ENCODE measurements at places on chromosomes 3 and 15.

GRCh38 chr3:129001101-129001805 is at the start of gene EFCC1:
Gene EFCC1, plus strand, starts transcription at chr3:129001304. Its CDS starts 325 bp downstream, at chr3:129001629.
- DNase-seq, result no peak
- peak within 1 kb of the TSS; percentile 43 for H3K4me3 ChIP-seq
- no peaks in the 10 kb centered on the region for H3K36me3 ChIP-seq
- peaks cover 55% of the 10 kb centered on the region for H3K27me3 ChIP-seq

DNA sequence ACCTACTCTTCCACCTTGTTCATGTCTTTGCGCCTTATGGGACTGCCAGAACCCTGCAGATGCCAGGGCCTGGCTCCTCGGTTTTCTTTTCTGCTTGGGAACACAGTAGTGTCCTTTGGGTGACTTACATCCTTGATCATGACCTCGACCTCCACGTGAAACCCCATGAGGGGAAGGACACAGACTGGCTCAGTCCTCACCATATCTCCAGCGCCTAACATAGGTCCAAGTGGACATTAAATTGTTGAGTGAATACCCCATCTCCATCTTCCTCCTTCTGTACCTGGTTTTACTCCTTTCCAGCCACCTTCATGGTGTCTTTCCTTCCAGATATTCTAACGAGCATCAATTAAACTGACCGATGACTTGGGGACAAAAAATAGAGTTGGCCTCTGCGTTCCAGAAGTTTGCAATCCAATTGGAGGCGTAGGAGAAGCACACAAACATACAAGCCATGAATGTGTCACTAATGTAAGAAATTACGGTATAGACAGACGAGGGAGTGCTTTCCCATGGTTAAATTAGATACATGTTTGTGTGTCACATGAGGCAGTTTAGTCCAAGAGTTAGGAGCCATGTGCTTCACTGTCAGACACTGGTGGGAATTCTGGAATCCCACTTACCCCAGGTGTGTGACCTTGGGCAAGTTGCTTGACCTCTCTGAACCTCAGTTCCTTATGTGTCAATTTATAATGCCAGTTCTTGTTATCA is 907 bp upstream of the HERC1 start:
- DNase-seq, result no peak
- no peaks in the 10 kb centered on the region for H3K36me3 ChIP-seq
- H3K27ac ChIP-seq, result peak overlapping the region; percentile 64
- H3K4me3 ChIP-seq, result peak overlapping the region; percentile 78
- H3K27me3 ChIP-seq, result no peaks in the 10 kb centered on the region

DNA sequence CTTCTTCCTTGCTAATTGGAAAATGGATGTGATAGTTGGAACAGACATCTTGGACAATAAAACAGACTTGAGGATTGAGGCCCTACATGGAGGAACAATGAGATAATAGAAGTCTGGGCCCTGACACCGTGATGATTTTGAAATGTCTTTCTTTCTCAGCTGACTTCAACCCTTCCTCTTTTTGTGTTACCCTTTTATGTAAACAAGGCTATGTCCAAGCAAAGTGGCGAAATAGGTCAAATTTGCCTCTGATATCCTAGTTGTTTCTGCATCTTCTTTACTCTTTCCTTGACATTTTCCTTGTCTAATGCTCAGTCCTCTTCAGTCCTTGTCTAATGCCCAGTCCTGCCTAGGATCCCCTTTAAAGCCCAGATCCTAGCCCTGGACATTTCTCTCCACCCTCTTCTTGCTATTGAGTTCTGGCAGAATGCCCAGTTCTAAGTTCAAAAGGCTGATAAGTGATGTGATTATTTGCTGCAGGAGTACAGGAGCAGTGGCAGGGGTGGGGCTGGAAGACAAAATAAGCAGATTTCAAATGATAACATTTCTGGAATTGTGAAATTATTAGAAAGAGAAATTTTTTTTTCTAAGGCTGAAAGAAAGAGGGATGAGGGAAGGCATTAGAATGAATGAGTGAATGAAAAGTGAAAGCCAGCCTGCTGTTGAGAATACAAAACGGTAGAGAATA is 6.5 kb upstream of the VPS8 start:
- no peaks in the 10 kb centered on the region for H3K36me3 ChIP-seq
- H3K27ac ChIP-seq, result no peak overlapping the region
- no peak for DNase-seq
- no peak overlapping the region for H3K4me3 ChIP-seq

DNA sequence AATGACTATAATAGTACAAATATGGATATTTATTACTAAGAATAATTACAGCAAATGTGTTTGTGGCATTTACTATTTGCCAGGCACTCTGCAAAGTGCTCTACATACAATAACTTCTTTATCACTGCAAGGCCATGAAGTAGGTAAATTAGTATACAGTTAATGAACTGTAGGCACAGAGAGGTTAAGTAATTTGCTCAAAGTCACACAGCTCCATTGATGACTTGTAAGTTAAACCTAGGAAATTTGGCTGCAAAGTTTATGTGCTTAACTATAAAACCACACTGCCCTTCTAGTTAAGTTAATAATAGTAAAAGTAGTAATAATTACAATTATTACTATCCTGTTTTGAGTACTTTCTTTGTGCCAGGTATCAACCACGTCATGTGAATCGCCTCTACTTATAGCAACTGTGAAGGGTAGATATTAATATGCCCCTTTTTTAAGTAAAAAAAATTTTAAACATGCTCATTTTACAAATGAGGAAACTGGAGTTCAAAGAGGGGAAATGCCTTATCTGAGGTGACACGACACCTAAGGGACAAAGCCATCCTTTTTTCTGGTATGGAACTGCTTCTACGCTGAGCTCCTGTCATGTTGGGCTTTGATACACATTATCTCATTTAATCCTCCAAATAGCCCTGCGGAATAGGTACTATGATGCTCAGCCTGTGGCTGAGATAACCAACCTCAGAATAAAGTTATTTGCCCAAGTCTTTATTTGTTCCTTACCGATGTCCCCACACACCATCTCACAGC is 8.5 kb downstream of the BHLHE40 start:
- no peak for DNase-seq
- H3K27me3 ChIP-seq, result no peaks in the 10 kb centered on the region
- peak overlapping the region; percentile 98 for H3K27ac ChIP-seq
- H3K4me3 ChIP-seq, result peak overlapping the region; percentile 54

GRCh38 chr3:191263365-191263764 is 64.3 kb downstream of the OSTN start:
- H3K4me3 ChIP-seq, result no peak overlapping the region
- DNase-seq, result no peak
- H3K4me1 ChIP-seq, result peaks cover 6% of the 10 kb centered on the region
- H3K36me3 ChIP-seq, result no peaks in the 10 kb centered on the region
- H3K27ac ChIP-seq, result no peak overlapping the region
- no peaks in the 10 kb centered on the region for H3K27me3 ChIP-seq

- peaks cover 27% of the 10 kb centered on the region for H3K36me3 ChIP-seq
- no peak overlapping the region for H3K4me3 ChIP-seq
- no peaks in the 10 kb centered on the region for H3K27me3 ChIP-seq
- H3K27ac ChIP-seq, result peak overlapping the region; percentile 64
Measured at GRCh38 chr3:58425782-58426181, 7.8 kb downstream of the PDHB start.

DNA sequence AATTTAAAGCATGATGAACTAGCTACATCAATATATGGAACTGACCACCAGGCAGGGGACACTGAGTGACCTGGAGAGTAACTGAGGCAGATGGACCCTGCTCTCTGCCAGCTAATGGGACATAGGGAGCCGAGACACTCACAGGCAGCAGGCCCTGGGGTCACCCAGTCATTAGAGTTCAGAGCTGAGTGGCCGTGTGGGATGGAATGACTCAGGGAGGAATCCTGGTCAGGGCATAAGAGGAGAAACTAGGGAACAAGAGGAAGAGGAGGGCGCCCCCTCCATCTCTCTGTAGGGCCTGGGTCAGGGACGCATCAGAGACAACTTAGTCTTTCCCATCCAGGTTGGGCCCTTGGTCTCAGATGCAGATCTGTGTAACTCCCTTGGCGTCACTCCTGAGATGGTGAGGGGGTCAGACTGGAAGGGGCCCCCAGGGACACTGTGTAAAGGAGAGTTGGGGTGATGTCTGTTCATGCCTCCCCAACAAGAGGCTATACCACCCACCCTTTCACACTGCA is 39.8 kb downstream of the CCDC12 start:
- H3K4me1 ChIP-seq, result peaks cover 71% of the 10 kb centered on the region
- DNase-seq, result no peak
- H3K36me3 ChIP-seq, result no peaks in the 10 kb centered on the region
- H3K4me3 ChIP-seq, result no peak overlapping the region

- H3K27ac ChIP-seq, result no peak overlapping the region
- no peaks in the 10 kb centered on the region for H3K4me1 ChIP-seq
- H3K27me3 ChIP-seq, result no peaks in the 10 kb centered on the region
- DNase-seq, result no peak
- H3K4me3 ChIP-seq, result no peak overlapping the region
Measured at GRCh38 chr15:40821195-40821594, 7.3 kb downstream of the PPP1R14D start.

DNA sequence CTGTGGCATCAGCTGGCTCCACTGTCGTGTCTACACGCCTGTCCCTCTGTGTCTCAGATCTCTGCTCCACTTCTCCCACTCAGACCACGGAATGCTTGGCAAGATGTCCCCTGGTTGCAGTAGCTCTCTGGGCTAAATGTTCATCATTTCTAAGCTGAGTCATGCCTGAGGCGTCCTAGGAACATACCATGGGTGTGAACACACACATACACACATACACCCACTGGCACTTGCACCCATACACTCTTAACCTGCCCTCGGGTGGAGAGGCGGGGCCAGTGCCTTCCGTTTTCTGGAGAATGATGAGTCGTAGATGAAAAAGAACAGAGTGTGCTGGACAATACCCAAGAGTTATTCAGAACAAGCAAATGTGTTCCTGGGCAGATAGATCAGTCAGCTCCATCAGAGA is 72.4 kb downstream of the SENP2 start:
- peak overlapping the region; percentile 72 for H3K27ac ChIP-seq
- peaks cover 10% of the 10 kb centered on the region for H3K36me3 ChIP-seq
- H3K27me3 ChIP-seq, result no peaks in the 10 kb centered on the region
- peak; percentile 90 for DNase-seq
- H3K4me3 ChIP-seq, result no peak overlapping the region

DNA sequence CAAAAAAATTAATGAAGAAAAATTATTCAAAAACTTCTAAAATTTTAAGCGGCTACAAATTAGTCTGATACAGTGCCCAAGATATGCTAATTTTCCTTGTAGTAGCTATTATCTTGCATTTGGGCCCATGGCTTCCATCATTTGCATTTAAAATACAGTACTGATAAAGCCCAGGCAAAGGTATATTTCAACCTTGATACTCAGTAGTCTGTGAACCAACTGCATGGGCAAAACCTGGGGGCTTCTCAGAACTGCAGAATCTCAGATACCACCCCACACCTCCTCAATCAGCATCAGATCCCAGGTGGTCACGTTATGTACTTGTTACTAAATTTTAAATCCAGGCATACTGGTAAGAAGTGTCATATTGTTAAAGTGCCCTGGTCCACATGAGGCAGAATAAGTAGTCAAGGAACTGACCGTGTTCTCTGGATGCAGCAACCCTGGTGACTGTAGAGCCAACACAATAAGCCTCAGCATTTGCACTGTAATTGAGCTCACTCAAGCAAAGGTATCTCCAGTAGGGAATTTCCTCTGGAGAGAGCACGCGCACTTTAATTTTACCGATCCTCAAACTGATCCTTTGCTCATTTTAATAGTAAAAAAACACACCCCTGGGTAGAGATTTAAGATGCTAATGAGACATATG is 31.9 kb downstream of the ZNF385D start:
- H3K27ac ChIP-seq, result no peak overlapping the region
- no peaks in the 10 kb centered on the region for H3K27me3 ChIP-seq
- DNase-seq, result no peak
- H3K4me3 ChIP-seq, result no peak overlapping the region

DNA sequence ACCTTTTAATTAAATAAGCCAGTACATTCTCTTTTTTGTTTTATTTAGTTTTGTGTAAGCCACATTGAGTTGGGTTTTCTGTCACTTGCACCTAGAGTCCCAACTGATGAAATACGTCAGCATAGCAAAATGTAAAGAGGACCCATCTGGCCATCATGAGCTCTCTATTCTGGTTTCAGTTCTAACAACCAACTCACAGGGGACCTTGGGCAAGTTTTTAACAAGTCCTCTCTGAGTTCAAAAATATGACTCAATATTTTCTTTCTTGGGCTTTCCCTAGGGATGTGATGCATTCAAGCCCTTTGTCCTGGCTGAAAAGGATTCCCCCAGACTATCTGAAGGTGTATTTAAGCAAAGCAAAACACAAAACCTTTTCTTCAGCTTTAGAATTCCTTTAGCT is 32.9 kb downstream of the PLCH1 start:
- no peaks in the 10 kb centered on the region for H3K4me1 ChIP-seq
- no peaks in the 10 kb centered on the region for H3K36me3 ChIP-seq
- no peaks in the 10 kb centered on the region for H3K27me3 ChIP-seq
- H3K4me3 ChIP-seq, result no peak overlapping the region
- DNase-seq, result no peak

DNA sequence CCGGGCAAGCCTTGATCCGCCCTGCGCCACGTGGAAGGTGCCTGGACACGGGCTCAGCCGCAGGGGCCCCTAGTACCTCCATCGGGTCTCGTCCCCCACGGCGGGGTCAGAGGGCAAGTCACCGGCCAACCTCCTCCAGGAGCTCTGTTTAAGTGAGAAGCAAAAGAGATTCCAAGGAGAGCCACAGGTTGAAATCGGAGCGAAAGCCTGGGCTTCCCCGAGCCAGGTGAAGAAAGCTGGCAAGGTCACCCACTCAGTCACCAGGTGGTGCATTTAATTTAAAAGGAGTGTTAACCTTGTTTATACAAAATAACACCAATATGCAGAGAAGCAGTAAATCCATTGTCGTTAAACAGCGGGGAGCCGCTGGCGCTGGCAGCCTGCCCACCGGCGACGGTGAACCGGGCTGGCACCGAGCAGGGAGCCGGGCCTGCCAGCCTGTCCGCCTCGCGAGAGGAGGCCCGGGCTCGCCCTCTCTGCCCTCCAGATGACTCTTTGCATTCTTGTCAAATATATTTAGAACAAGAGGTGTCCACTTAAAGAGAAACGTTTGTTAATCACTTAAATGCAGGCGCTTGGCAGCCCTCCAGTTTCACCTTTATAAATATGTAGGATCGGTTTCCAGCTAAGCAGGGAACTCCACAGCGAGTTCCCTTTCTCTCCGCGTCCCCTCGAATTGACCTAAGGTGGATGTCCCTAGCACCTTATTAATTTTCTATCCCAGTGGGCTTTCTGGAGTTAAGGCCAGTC is 277.3 kb upstream of the NR2F2 start:
- H3K4me1 ChIP-seq, result peaks cover 36% of the 10 kb centered on the region
- no peak for DNase-seq
- H3K27ac ChIP-seq, result peak overlapping the region; percentile 4
- peak overlapping the region; percentile 24 for H3K4me3 ChIP-seq
- H3K36me3 ChIP-seq, result no peaks in the 10 kb centered on the region
- H3K27me3 ChIP-seq, result no peaks in the 10 kb centered on the region

- no peak for DNase-seq
- H3K4me1 ChIP-seq, result no peaks in the 10 kb centered on the region
- no peak overlapping the region for H3K4me3 ChIP-seq
- H3K36me3 ChIP-seq, result no peaks in the 10 kb centered on the region
- H3K27me3 ChIP-seq, result no peaks in the 10 kb centered on the region
Measured at GRCh38 chr15:71575474-71576045, 234.8 kb upstream of the NR2E3 start.

- H3K4me1 ChIP-seq, result no peaks in the 10 kb centered on the region
- H3K36me3 ChIP-seq, result no peaks in the 10 kb centered on the region
- no peak overlapping the region for H3K27ac ChIP-seq
- no peak for DNase-seq
Measured at GRCh38 chr15:62928242-62928999, 114.1 kb upstream of the TPM1 start.
